Large intestine (tissue), 12 donors: ENCODE measurements at places on chromosomes 1 and 21.
A peak's percentile ranks its signal among the peaks of the same experiment; 100 is the strongest.

- DNase-seq: no peak
Measured at GRCh38 chr1:199020904-199021303, 382.1 kb downstream of the PTPRC start.

- peak; percentile 56 for DNase-seq
Measured at GRCh38 chr1:247437551-247438505, 20.1 kb downstream of the OR2B11 start.

DNA sequence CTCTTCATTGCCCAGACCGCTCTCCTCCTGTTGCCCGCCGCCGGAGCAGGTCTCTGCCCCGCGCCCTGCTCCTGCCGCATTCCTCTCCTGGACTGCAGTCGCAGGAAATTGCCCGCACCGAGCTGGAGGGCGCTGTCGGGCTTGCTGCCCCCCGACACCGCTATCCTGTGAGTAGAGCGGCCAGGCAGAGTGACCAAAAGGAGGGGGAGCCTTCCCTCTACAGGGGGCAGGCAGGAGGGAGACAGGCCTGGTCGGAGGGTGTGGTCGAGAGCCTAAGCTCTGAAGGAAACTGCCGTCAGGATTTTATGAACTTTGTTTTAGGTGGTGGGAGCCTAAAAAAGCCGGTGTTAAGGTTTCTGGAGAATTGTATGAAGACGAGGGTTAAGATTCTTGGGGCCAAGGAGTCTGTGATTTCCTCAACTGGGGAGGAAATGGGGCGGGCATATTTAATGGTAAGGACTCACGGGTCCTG lies 517 bp downstream of the LRIG2 start:
- DNase-seq: no peak

- DNase-seq: no peak
Measured at GRCh38 chr1:171961861-171962260, 120.6 kb downstream of the DNM3 start.

GRCh38 chr1:14924455-14925331 lies 228.9 kb upstream of the TMEM51 start:
- DNase-seq: peak; percentile 76
